GM03348 (cell line): ENCODE measurements at places on chromosomes 3 and 15.

- peak; percentile 71 for DNase-seq
Measured at GRCh38 chr3:124217542-124217941, 225.6 kb upstream of the ROPN1 start.

- peak; percentile 65 for DNase-seq
Measured at GRCh38 chr3:148861277-148861869, 3.7 kb upstream of the CPA3 start.

- no peak for DNase-seq
Measured at GRCh38 chr15:95865330-95865739, 465.2 kb upstream of the NR2F2 start.

- DNase-seq = peak; percentile 19
Measured at GRCh38 chr3:57757642-57758297, 1.7 kb downstream of the SLMAP start.

DNA sequence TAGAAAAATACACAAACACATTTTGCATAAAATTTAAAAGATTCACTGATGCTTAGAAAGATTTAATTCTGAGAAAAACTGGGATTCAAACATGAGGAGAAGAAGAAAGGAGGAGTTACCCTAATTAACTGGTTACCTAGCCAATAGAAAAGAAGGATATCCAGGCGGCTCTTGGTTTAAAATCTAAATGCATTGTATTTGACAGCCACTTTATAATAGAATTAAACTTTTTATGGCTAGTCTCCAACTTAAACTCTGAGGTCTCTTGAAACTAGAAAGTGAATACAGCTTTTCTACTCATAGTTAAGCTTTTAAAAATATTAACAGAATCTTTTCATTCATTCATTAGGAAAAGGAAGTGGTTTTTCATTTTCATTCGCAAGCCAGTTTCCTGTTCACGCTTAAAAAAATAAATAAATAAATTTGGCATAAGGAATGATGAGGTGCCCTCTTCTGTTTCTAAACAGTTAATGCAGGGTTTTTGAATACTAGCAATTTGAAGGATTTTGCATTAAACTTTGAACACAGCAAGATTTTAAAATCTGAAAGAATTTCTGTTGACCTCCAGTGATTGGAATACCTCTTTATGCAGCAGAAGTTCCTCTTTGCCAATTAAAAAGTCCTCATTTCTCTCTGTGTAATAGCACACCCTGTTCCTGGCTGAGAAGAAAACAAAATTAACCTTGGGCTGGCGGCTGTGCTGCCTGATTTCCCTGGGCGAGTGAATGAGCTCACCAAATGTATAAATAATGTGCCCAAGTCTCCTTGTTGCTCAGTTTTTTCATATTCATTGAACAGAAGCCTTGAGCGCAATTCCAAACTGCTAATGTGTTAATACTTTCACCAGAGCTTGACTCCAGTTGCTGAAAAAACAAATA lies 105.1 kb downstream of the ZMAT3 start:
- DNase-seq = peak; percentile 39

DNA sequence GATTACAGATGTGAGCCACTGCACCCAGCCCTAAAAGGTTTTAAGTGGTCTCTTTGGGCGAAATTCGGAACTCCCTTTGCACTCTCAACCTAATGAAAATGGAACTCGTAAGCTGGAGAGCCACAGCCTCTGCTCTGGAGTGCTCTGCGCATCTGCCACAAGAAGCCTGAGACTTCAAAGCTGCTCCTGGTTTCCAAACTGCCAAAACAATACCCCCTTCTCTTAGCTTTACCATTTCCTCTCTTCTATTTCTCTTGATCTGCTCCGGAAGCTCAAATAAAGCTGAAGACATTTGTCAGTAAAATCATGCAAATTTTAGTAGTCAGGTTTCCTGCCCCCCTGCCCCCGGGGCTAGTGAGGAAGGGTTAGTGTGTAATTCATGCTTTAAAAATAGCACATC lies 312.7 kb downstream of the MFSD1 start:
- no peak for DNase-seq

DNA sequence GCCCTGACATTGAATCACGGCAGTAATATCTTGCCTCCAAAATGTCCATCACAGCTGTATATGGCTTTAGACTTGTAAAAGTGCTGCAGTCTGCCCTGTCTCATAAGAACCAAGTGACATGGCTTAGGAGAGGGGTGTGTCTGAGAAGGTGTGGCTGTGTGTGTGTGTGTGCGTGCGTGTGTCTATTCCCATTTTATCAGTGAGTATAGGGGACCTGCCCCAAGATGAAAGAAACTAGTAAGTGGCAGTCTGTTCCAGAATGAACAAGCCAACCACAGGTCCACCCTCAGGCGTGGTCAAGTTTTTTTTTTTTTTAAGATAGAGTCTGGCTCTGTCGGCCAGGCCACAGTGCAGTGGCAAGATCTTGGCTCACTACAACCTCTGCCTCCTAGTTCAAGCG lies 5.6 kb upstream of the RHOV start:
- DNase-seq = no peak

DNA sequence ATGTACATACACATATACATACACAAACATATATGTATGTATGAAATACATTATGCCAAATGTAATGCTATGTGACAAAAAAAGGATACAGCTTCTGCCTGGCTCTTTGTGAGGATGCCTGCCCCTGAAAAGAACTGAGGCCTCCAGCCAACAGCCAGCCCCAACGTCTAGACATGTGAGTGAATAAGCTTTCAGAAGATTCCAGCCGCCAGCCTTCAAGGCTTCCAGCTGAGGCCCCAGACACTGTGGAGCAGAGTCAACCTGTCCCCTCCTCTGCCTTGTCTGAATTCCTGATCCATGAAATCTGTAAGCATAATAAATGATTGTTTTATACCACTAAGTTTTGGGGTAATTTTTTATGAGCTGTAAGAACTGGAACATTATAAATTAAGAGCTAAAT lies 24.7 kb downstream of the GXYLT2 start:
- peak; percentile 54 for DNase-seq

GRCh38 chr15:74655424-74655823 lies 39.8 kb downstream of the CLK3 start:
- no peak for DNase-seq

DNA sequence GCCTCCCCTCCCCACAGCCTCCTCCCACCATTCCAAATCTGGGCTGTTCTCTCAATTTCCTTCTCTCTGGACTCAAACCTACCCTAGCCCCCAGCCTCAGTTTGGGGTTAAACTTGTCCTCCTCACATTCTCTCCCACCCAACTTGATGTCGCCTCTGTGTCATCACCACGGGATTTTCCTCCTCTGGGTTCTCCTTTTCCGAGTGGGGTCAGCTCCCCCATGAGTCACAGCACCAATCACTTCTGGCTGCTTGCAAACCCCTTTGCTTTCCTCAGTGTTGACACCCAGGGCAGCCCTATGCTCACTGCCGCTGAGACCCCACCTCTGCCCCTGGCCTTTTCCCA lies 451 bp downstream of the CCR5AS start:
- DNase-seq = no peak

DNA sequence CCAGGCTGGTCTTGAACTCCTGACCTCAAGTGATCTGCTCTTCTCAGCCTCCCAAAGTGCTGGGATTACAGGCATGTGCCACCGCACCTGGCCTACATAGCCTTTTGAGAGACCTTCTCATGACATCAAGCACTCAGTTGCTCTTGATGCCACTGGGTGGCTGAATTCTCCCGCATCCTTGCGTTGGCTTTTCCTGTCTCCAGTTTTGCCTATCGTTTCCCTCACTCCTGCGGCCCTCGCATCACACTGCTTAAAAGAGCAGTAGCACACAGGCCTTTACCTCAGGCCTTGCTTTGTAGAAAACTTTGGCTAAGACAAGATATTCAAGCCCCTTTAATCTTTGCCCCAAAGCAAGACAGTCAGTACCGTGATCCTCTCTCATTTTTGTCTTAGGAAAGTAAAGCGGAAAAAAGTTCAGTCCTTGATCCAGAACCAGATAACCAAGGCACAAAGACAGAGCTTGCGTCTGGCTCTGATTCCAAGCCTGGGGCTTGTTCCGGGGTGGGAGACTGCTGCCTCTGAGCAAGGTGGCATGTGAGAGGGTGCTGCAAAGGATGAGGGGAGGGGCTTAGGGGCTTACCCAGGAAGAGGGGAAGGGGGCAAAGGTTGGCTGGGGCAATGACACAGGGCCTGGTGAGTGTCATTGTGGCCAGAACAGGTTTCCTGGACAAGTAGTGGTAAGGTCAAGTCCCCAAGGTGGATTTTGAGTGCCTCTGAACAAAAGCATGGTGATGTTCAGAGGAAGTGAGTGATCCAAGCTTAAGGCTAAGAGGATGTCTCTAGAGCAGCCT lies 175.0 kb upstream of the TLE3 start:
- DNase-seq = no peak

- DNase-seq = no peak
Measured at GRCh38 chr3:115082260-115082659, 64.8 kb downstream of the ZBTB20 start.

DNA sequence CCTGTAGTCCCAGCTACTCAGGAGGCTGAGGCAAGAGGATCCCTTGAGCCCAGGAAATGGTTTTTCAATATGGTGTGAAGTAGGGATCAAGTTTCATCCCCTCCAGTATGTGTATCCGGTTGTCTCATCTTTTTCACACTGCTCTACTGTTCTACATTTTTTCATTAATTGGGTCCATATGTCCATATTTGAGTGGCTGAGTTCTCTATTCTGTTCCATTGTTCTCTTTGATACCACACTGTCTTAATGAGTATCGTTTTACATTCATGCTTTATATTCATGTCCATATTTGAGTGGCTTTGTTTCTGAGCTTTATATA lies 81.6 kb upstream of the LRRFIP2 start:
- DNase-seq = peak; percentile 44

DNA sequence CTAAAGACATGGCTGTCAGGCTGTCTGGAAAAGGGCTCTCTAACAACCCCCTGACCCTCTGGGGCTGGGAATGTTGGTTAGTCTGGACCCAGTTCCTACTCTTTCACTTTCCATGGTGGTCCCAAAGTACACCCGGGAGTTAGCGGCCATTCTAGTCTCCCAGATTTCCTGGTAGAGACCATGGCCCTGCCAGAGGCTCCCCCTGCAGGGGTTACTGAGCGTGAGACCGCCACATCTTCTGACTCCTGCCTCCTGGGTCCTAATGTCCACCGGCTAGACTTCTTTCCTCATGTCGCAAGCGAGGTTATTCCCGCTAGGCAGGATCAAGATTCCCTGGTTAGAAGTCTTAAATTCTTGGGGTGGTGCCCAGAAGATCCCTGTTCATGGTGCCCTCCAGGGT lies 540.0 kb upstream of the ROBO1 start:
- no peak for DNase-seq

DNA sequence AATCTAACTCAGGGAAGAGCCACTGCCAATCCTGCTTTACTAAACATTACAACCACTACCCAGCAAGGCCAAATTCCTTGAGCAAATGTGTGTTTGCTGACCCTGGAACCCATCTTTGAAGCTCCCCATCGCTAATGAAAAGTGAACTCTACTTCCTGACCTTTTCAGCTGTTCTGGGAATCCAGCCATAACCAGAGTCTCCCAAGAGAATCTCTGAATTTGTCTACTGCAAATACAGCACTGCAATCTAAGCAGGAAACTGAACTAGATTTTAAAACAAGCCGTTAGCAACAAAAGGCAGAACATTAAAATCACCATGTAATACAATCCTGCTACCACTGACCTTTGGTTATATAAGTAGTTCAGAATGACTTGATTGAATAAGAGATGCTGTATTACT lies 309.2 kb downstream of the MAGI1 start:
- DNase-seq = peak; percentile 60

DNA sequence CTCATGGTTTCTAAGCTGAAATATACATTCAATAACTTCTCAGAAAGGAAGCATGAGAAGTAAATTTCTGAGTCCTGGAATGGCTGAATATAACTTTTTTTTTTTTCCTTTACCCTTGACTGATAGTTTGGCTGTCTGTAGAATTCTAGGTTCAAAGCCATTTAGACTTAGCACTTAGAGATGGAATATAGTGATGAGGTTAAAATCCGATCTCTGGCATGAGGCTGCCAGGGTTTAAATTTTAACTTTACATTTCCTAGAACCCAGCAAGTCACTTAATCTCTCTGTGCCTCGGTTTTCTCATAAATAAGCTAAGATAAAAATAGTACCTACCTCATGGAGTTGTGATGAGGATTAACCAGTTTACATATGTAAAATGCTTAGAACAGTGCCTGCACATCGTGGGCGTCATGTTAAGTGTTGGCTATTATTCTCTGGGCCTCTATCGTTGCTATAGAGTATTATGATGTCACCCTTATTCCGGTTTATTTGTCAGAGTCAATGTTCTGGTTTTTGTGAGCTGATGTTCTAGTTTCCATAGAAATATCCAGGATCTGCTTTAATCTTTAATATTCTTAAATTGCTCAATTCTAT lies 199.8 kb upstream of the TLE3 start:
- DNase-seq = no peak

- DNase-seq = no peak
Measured at GRCh38 chr3:64488939-64489338, 198.9 kb downstream of the ADAMTS9 start.

GRCh38 chr15:60660290-60661051 lies 181.5 kb upstream of the ICE2 start:
- peak; percentile 80 for DNase-seq

- DNase-seq = peak; percentile 50
Measured at GRCh38 chr3:49248840-49249227, 28.2 kb downstream of the C3orf62 start.

GRCh38 chr15:70062321-70062956 lies 35.3 kb downstream of the TLE3 start:
- peak; percentile 86 for DNase-seq
